ENCODE measurements at places on chromosomes 4 and X. TPM values are rescaled to one million over a fixed set of nuclear protein-coding genes. Genes with fewer than 3 reads are reported as not detected.

DNA sequence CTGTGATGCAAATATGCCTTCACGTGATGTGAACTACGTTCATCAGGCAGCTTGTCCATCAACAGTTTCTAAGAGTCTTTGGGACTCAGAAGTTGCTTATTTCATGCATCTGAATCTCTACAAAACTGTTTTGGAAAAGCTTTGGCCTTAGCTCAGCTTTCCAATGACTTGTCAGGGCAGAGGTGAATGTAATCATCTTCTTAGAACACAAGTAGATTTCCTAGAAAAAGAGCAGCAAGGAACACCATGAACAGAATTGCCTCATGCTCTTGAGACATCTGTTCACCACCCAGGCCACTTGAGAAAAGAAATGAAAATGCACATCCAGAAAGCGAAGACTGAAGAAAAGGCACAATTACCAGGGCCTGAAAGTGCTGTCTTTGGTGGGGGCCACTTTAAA is 105.8 kb upstream of the PDHA1 start:
- no peaks in the 10 kb centered on the region for H3K4me1 ChIP-seq
- DNase-seq: peak; percentile 7
- H3K27ac ChIP-seq: no peak overlapping the region
- H3K4me3 ChIP-seq: no peak overlapping the region
- H3K27me3 ChIP-seq: no peaks in the 10 kb centered on the region
- H3K36me3 ChIP-seq: no peaks in the 10 kb centered on the region

- no peaks in the 10 kb centered on the region for H3K27me3 ChIP-seq
- H3K4me3 ChIP-seq: no peak overlapping the region
- DNase-seq: no peak
- H3K4me1 ChIP-seq: no peaks in the 10 kb centered on the region
- H3K27ac ChIP-seq: no peak overlapping the region
Observed at GRCh38 chr4:135015771-135016170, 814.2 kb upstream of the PABPC4L start.

- no peak for DNase-seq
- no peaks in the 10 kb centered on the region for H3K4me1 ChIP-seq
- no peaks in the 10 kb centered on the region for H3K27me3 ChIP-seq
- H3K36me3 ChIP-seq: no peaks in the 10 kb centered on the region
- H3K4me3 ChIP-seq: no peak overlapping the region
Observed at GRCh38 chr4:56112377-56112776, 163.6 kb downstream of the CEP135 start.

Gene FREM3
- total RNA-seq: not detected

Gene FAM47E
- total RNA-seq: 4.6 TPM

- H3K36me3 ChIP-seq: no peaks in the 10 kb centered on the region
- H3K4me1 ChIP-seq: no peaks in the 10 kb centered on the region
- DNase-seq: no peak
- H3K27me3 ChIP-seq: no peaks in the 10 kb centered on the region
- H3K4me3 ChIP-seq: no peak overlapping the region
Observed at GRCh38 chrX:48698306-48698705, 1.8 kb downstream of the SUV39H1 start.

Data from tibial nerve (tissue), 4 donors.